ENCODE measurements at places on chromosomes 16 and 17.

DNA sequence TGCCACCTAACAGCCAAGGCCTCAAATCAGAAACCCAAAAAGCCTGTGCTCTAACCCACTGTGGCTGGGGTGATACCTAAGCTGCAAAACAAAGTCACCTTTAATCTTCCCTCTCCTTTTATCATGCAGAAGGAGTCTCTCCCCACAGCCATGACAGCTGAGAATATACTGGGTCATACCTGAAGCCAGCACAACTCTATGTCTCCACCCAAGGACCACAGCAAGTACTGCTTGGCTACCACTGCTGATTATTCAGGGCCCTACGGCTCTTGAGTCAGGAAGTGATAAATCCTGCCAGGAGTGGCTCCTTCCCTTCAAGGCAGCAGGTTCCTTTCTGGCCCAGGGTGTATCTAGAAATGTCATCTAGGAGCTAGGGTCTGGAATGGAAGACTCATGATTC is 151.5 kb upstream of the TOM1L1 start:
- no peak for DNase-seq

DNA sequence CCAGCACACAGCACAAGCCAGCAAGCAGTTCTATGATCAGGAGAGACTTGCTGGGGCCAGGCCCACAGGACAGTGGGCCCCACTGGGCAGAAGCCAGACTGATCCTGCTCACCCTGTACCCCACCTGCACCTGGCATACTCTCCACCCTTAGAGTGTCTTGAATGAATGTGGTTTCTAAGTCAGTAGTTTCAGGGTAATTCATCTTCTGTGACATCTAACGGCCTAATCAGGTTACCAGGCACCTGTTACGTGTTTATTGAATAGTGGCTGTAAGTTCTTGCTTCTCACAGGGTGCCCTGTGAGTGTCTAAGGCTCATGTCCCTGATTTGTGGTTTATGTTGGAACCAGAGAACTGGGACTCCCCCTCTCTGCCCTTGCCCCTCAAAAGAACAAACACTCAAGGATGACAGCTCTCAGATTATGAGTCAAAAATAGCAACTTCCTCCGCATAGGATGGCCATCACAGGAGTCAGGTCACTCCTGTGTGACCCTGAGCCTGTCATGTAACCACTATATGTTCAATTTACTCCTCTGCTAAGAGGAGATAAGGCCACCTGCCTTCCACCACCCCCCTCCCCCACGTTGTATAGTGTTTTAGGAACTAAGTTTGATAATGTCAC is 7.0 kb upstream of the OR2C1 start:
- no peak for DNase-seq

DNA sequence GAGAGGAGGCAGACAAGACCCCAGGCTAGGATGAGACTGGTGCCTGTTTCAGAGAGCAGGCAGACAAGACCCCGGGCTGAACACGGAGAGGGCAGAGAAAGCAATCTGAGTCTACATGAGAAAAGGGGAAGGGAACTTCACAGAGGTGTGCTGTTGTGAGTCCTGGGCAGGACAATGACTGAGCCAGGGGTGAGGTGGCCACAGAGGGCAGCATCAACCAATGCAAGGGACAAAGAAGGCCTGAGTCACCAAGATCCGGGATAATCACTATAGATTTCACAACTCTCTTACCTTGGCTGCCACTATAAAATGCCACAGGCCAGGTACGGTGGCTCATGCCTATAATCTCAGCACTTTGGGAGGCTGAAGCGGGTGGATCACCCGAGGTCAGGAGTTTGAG is 89.0 kb downstream of the SLC39A11 start:
- DNase-seq = no peak

- DNase-seq = no peak
These were observed 674 bp downstream of the C17orf75 start for GRCh38 chr17:32341141-32341856.

DNA sequence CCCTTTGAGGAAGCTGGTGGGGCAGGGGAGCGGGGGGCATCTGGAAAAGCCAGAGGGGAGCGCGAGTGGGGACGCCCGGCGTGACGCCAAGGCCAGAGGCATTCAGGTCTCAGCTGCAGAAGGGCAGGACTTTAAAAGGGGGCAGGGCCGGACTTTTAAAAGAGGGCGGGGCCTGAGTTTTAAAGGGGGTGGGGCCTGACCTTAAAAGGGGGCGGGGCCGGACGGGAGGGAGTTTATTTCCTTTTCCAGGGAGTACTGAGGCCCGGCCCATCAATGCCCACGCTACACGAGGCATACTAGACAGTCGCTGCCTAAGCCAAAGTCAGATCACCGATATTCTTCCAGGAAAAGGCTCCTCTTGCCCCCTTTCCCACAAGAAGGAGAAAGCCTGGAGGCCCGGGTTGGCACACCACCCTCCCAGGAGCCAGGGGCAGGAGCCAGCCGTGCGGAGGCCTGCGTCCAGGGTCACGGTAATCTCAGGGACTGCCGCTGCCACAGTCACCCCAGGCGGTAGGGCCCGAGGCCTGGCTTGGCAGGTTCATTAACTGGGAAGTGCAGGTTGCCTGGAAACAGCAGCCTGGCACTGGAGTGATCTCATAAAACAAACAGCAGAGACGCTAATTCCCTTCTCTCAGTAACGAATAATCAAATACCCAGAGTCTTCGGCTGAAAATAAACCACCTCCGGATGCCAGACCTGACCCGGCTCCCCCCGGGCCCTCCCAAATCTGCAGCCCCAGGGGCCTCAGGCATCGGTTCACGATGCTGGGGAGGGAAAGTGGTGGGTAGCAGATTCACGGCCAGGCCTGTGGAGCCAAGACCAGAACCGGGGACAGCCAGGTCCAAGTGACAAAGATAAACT is 90.7 kb downstream of the TIMM22 start:
- no peak for DNase-seq

GRCh38 chr17:42531455-42532354 is 4.3 kb upstream of the NAGLU start:
- peak; percentile 41 for DNase-seq

- no peak for DNase-seq
These were observed 9.3 kb downstream of the KCTD5 start for GRCh38 chr16:2691491-2692248.

DNA sequence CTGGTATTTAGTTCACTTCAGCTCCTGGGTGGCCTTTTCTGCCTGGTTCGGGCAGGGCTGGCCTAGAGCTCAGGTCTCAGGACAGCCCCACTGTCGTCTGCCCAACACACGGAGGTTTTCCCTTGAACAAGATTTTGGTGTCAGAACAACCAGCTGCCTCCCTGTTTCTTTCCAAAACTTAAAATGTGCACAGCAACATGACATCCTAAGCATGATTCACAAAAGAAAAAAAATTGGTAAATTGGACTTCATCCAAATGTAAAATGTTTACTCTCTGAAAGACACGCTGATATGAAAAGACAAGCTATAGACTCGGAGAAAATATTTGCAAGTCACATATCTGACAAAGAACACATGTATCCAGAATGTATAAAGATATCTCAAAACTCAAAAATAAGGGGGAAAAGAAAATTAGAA is 197.8 kb upstream of the CHMP6 start:
- no peak for DNase-seq

GRCh38 chr17:56742601-56743000 is 91.1 kb downstream of the C17orf67 start:
- DNase-seq = no peak

DNA sequence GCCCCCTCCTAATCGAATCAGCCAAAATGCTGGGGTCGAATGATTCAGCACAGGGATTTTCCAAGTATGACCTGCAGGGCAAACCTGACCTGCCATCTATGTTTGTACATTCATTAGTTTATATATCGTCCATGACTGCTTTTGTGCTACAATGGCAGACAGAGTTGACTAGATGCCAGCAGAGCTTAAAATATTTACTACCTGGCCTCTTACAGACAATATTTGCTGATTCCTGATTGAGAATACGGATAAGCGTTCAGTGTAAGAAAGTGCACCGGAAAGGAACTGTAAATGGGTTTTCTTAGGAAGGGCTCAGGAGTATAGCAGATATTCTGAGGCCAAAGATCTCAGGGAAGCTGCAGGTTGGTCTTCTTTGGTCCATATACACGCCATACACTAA is 11.7 kb upstream of the TOM1L1 start:
- DNase-seq = no peak

GRCh38 chr16:2250652-2251295 is 613 bp downstream of the ECI1 start:
- DNase-seq = no peak

DNA sequence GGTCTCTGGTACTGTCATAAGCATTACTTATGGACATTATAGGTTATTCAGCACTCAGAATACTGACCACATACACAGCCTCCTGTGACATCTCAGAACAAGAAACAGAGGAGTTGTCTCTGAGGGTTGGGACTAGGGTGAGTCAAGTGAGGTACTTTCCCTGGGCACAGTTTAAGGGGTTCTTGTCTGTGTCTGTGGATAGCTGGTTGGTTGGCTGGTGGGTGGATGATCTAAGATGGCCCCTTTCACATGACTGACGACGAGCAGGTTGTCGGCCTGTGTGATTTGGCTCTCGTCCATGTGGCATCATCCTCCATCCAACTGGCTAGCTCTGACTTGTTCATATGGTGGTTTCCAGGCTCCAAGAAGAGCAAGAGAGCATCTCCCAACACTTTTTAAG is 163.9 kb downstream of the PRKCB start:
- DNase-seq = no peak

GRCh38 chr17:16919663-16920627 is 52.0 kb downstream of the TNFRSF13B start:
- DNase-seq = no peak

- no peak for DNase-seq
These were observed 353.1 kb upstream of the MON1B start for GRCh38 chr16:76837872-76838271.

GRCh38 chr17:56320443-56320842 is 167.2 kb downstream of the ANKFN1 start:
- DNase-seq = no peak

All from GF-D8 (cell line).